ENCODE measurements at places on chromosomes 5 and 9. TPM values are rescaled to one million over a fixed set of nuclear protein-coding genes. Genes with fewer than 3 reads are reported as not detected.

The FAM221B gene
- total RNA-seq: not detected

DNA sequence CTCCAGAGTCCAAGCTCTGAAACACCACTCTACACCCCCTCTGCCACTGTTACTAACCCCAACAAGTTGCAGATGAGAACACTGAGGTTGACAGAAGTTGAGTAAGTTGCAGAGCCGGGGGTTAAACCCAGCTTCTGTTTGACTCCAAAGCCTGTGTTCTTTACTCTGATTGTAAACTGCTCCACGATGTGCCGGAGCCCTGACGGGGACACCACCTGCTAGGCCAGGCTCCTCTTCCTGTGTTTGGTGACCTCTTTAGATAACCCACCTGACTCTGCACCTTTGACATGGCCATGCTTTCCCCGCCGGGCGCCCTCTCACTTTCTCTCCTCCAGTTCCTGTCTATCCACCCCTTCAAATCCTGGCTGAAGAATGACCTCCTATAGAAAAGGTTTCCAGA, 96.7 kb downstream of the PAX5 start:
- H3K4me1 ChIP-seq: no peaks in the 10 kb centered on the region
- H3K27ac ChIP-seq: no peak overlapping the region
- peaks cover 35% of the 10 kb centered on the region for H3K27me3 ChIP-seq
- DNase-seq: no peak

DNA sequence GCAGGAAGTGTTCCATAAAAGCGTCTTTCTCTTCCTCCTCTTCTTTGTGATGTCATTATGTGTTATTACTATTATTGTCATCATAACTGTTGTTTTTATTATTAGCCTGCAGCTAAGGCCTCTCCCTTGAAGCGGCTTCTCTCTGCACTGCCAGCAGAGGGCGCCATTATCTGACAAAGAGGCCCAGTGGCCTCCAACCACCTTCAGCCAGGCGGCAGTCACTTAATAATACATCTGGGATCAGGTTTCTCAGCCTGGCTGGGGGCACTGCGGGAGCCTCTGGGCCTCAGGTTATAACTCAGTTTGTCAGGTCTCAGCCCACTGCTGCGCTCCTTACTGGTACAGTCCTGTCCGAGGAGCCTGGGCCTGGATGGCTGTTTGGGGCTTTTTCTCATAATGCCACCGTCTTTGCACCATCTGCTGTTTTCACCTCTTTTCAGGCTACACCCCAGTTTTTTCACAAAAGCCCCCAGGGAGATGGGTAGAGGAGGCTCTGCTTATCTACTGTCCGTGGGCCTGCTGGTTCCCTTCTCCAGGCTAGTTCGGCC, 281.9 kb downstream of the NSG2 start:
- H3K36me3 ChIP-seq: no peaks in the 10 kb centered on the region
- no peak overlapping the region for H3K4me3 ChIP-seq
- H3K4me1 ChIP-seq: peaks cover 4% of the 10 kb centered on the region
- no peaks in the 10 kb centered on the region for H3K27me3 ChIP-seq

GRCh38 chr5:112004867-112005622, 248.1 kb upstream of the NREP start:
- peaks cover 13% of the 10 kb centered on the region for H3K4me1 ChIP-seq
- H3K36me3 ChIP-seq: no peaks in the 10 kb centered on the region

DNA sequence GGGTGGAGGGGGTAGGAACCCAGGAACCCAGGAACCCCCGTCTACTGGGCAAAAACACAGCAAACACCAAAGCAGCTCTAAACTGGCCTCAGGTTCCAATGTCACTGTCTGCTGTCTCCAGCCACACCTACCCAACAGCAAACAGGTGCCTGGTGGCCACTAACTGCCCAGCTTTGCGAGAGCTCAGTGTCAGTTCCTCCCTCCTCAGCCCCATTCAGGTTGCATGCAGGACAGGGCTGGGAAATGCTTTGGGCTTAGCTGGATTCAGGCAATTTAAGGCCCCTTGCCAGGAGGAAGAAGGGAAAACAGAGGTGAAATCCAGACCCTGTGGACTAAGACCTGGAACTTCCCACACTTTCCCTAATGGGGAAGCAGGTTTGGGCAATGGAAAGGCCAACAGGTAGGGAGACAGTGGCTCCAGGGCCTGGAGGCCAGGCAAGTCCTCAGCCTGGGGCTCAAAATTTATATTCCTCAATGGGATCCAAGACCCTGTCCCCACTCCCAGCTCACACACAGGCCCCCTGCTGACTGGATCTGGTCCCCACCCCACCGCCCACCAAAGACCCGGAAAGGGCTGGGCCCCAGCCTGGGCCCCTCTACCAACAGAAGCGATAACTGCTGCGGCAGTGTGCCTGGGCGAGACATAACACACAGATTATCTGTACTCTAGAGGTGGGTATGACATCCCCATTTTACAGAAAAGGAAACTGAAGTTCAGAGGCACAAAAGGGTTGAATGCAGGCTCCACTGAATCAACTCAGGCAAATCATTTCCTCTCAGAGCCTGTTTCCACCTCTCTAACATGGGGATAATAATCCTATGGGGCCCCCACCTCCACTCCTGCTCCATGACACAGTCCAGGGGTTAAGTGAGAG, 3.5 kb downstream of the EEIG1 start:
- no peaks in the 10 kb centered on the region for H3K36me3 ChIP-seq
- H3K4me1 ChIP-seq: peaks cover 36% of the 10 kb centered on the region
- H3K27ac ChIP-seq: no peak overlapping the region
- no peaks in the 10 kb centered on the region for H3K27me3 ChIP-seq
- H3K4me3 ChIP-seq: no peak overlapping the region

DNA sequence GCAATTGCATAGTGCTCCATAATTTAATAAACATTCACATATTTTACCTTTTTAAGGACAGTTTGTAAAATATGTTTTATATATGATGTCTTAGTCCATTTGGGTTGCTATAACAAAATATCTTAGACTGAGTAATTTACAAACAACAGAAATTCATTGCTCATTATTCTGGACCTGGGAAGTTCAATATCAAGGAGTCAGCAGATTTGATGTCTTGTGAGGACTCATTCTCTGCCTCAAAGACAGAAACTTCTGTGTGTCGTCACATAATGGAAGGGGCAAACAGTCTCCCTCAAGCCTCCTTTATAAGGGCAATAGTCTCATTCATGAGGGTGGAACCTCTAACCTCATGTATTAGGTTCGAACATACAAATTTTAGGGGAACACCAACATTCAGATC, 455.9 kb downstream of the TAF11L14 start:
- H3K36me3 ChIP-seq: no peaks in the 10 kb centered on the region
- no peak for DNase-seq
- H3K27ac ChIP-seq: no peak overlapping the region
- no peaks in the 10 kb centered on the region for H3K4me1 ChIP-seq
- no peaks in the 10 kb centered on the region for H3K27me3 ChIP-seq
- no peak overlapping the region for H3K4me3 ChIP-seq

The KIF4B gene
- total RNA-seq: under 0.01 TPM

- no peak overlapping the region for H3K4me3 ChIP-seq
- no peak overlapping the region for H3K27ac ChIP-seq
- no peaks in the 10 kb centered on the region for H3K27me3 ChIP-seq
- H3K4me1 ChIP-seq: peaks cover 5% of the 10 kb centered on the region
Measured at GRCh38 chr5:115843444-115844130, 1.9 kb downstream of the AP3S1 start.

GRCh38 chr5:21802869-21803490, 1050.2 kb downstream of the CDH12 start:
- DNase-seq: peak; percentile 56
- H3K36me3 ChIP-seq: no peaks in the 10 kb centered on the region
- no peaks in the 10 kb centered on the region for H3K27me3 ChIP-seq
- no peak overlapping the region for H3K4me3 ChIP-seq

The PRRX2 gene
- 12.7 TPM for total RNA-seq

DNA sequence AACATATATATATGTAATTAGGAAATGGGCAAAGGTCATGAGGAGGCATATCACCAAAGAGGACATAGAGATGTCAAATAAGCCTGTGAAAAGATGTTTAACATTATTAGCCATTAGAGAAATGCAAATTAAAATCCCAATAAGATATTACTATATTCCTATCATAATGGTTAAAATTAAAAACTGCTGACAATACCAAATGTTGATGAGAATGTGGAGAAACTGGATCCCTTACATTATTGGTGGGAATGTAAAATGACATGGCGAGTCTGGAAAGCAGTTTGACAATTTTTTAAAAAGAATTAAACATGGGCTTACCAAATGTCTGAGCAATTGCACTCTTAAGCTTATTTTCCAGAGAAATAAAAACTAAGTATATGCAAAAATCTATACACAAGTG, 1821.6 kb upstream of the C9orf72 start:
- no peaks in the 10 kb centered on the region for H3K4me1 ChIP-seq
- no peaks in the 10 kb centered on the region for H3K36me3 ChIP-seq
- no peak overlapping the region for H3K4me3 ChIP-seq
- DNase-seq: no peak
- H3K27ac ChIP-seq: no peak overlapping the region

DNA sequence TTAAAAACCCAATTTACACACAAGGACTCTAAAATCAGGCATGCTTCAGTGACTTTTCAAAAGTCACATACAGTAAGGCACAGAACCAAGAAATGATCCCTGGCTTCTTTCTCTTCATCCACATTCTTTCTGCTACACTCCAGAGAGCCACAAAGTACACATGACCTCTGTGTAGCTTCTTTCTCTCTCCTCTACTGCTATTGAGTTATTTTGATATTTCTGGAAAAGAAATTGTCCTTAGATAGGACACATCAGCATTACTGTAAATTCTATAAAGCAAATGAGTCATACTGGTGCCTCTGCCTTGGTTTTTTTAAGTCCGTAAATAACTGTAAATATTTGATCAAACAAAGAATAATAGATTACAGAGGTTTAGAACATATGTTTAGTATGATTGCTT, 96.3 kb downstream of the KIAA0825 start:
- no peaks in the 10 kb centered on the region for H3K4me1 ChIP-seq
- DNase-seq: peak; percentile 20
- H3K27ac ChIP-seq: no peak overlapping the region
- no peak overlapping the region for H3K4me3 ChIP-seq
- H3K36me3 ChIP-seq: no peaks in the 10 kb centered on the region
- H3K27me3 ChIP-seq: no peaks in the 10 kb centered on the region

GRCh38 chr5:113161806-113162205, 185.2 kb downstream of the DCP2 start:
- peaks cover 3% of the 10 kb centered on the region for H3K36me3 ChIP-seq
- no peak overlapping the region for H3K4me3 ChIP-seq
- H3K4me1 ChIP-seq: peaks cover 22% of the 10 kb centered on the region
- no peaks in the 10 kb centered on the region for H3K27me3 ChIP-seq

The SPACA9 gene
- 1.1 TPM for total RNA-seq

The PTPN3 gene
- total RNA-seq: 0.72 TPM
